HCT116 (cell line): ENCODE measurements at places on chromosomes 5 and 9.

GRCh38 chr5:141155540-141156374 lies 5.9 kb downstream of the PCDHB6 start:
- H3K4me3 ChIP-seq = no peak overlapping the region
- H3K27ac ChIP-seq = no peak overlapping the region
- H3K36me3 ChIP-seq = no peaks in the 10 kb centered on the region
- H3K4me1 ChIP-seq = no peaks in the 10 kb centered on the region

- no peaks in the 10 kb centered on the region for H3K36me3 ChIP-seq
- no peak for DNase-seq
- H3K27ac ChIP-seq = peak overlapping the region; percentile 61; the same call in 1 of the 2 replicates
Measured at GRCh38 chr5:61332358-61332749, 296 bp downstream of the ZSWIM6 start.

GRCh38 chr9:132283165-132283564 lies 71.6 kb downstream of the SETX start:
- peaks cover 78% of the 10 kb centered on the region for H3K36me3 ChIP-seq
- no peaks in the 10 kb centered on the region for H3K4me1 ChIP-seq
- H3K4me3 ChIP-seq = no peak overlapping the region
- no peak for DNase-seq

DNA sequence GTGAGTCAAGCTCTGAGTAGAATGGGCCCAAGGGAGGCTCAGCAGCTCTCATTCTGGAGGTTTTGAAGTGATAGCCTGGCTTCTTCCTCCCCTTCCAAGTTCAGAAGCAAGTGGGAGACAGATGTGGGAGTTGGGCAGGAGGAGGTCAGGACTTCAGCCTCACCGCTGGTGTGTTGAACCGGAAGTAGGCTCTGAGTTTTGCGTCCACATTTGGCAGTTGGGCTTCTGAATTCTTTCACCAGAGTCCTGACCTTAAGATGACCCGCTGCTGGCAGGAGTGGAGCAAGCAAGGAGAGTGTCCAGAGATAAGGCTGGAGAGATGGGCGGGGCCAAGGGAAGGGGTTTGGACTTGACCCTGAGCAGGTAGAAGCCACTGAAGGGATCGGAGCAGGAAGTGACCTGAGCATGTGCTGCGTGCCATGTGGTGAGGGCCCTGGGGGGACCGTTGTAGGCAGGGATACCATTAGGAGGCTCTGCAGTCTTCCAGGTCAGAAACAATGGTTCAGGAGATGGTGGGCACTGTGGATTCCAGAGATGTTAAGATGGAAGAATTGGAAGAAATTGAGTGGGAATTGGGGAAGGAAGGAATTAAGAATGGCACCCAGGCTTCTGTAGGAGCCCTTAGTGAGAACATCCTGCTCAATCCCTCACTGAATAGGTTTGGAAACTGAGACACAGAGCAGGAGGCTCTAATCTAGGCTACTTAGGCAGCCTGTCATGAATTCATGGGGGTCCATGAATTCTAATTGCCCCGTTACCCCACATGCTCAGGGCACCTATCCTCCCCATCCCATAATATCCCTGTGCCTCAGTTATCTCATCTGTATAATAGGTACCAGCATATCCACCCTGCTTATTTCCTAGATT lies 25.9 kb downstream of the GALNT12 start:
- no peak for DNase-seq
- H3K4me1 ChIP-seq = no peaks in the 10 kb centered on the region
- no peak overlapping the region for H3K27ac ChIP-seq
- peaks cover 6% of the 10 kb centered on the region; the same call in 1 of the 2 replicates for H3K36me3 ChIP-seq
- H3K4me3 ChIP-seq = no peak overlapping the region

DNA sequence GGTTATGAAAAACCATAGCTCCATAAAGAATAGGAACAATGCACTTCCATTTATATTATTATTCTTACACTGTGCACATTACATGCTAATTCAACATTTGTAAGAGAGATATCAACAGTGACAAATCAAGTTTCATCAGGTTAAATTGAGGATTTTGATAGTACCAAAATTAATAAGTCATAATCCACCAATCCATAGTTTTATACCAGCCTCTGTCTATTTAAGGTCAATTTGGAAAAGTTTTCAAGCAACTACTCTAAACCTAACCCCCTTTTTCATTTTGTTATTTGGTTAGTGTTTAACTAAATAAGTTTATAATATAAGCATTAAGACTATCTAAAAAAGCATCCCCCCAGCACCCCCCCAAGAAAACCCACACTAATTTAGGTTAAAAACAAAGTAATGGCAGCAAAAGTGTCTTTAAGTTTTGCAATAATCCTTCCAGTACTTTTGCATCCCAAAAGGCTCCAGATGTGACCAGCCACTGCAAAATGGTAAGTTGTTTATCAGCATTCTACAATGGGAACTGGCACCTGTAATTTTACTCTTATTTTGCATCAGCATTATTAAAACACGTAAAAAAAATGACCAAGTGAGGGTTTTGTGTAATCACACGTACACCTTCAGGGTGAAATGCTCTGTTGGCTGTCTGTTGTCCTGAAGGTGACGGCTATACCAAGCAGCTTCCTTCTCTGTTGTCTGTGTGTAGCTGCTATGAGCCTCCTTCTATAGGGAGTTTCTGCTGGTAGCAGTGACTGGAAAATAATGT lies 36.8 kb upstream of the SSBP2 start:
- no peaks in the 10 kb centered on the region for H3K36me3 ChIP-seq
- no peak overlapping the region for H3K27ac ChIP-seq
- no peak overlapping the region for H3K4me3 ChIP-seq
- DNase-seq = no peak
- peaks cover 9% of the 10 kb centered on the region for H3K4me1 ChIP-seq
- H3K27me3 ChIP-seq = no peaks in the 10 kb centered on the region

DNA sequence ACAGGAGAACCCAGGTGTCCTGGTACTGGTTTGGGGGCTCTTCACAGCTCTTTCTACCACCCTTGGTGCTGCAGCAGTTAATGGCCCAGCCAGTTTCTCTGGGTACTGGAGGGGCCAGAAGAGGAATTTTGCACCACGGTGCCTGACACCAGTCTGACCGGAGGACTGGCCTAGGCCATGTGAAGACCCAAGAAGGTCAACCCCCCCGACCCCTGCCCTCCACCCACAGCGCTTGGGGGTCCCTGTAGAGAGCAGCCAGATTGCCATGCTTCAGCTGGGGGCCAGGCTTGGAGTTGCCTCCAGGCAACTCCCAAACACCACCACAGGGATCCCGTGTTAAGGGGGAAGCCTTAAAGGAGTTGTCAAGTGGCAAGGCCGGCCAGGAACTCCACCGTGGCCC lies 6.2 kb downstream of the ARSI start:
- no peaks in the 10 kb centered on the region for H3K27me3 ChIP-seq
- H3K36me3 ChIP-seq = no peaks in the 10 kb centered on the region
- no peak overlapping the region for H3K27ac ChIP-seq
- no peak for DNase-seq
- H3K4me1 ChIP-seq = peaks cover 8% of the 10 kb centered on the region; the same call in 1 of the 2 replicates

GRCh38 chr5:93874080-93874479 lies 132.7 kb upstream of the POU5F2 start:
- no peaks in the 10 kb centered on the region; the same call in 1 of the 2 replicates for H3K4me1 ChIP-seq
- no peak for DNase-seq
- no peaks in the 10 kb centered on the region for H3K27me3 ChIP-seq
- no peak overlapping the region for H3K27ac ChIP-seq
- no peaks in the 10 kb centered on the region for H3K36me3 ChIP-seq

GRCh38 chr9:37640246-37640645 lies 10.5 kb upstream of the FRMPD1 start:
- H3K4me3 ChIP-seq = no peak overlapping the region
- H3K27me3 ChIP-seq = peaks cover 25% of the 10 kb centered on the region
- H3K27ac ChIP-seq = no peak overlapping the region
- DNase-seq = no peak

DNA sequence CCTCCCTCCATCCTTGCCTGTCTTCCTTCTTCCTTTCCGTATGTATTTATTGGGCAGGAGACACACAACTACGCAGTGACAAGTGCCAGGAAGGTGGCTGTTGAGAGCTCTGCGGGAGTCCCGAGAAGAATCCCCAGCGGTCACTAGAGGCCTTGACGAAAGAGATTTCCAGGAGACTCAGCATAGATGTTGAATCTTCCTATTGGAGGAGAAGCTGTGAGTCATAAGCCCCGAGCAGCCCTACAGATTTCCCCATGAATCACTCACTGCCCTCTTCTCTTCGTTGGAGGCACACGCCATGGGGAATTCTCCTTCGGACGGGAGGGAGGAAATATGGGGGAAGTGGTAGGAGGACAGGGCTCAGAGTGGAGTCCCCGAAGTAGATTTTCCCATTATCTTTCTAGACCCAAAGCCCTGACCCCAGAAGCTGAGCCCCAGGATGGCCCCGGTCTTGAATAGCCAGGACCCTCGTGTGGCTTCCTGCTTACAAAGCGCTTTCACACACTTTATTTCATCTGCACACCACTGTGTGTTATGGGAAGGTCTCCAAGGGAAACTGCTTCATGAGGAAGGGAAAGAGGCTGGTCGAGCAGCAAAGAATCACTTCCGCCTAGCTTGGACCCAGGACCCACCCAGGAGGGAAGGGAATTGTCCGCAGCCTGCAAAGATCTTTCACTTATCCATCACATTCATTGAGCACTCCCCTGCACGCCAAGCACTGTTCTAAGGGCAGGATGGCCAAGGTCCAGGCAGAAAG lies 12.7 kb downstream of the DUSP1 start:
- H3K27me3 ChIP-seq = no peaks in the 10 kb centered on the region
- H3K27ac ChIP-seq = no peak overlapping the region
- H3K36me3 ChIP-seq = no peaks in the 10 kb centered on the region
- DNase-seq = no peak
- H3K4me1 ChIP-seq = no peaks in the 10 kb centered on the region; the same call in 1 of the 2 replicates

GRCh38 chr5:92435781-92436180 lies 1052.7 kb upstream of the ARRDC3 start:
- no peaks in the 10 kb centered on the region for H3K27me3 ChIP-seq
- no peaks in the 10 kb centered on the region for H3K4me1 ChIP-seq
- H3K4me3 ChIP-seq = no peak overlapping the region
- no peaks in the 10 kb centered on the region for H3K36me3 ChIP-seq

GRCh38 chr5:50623666-50624065 lies 42.8 kb upstream of the PARP8 start:
- no peak overlapping the region for H3K27ac ChIP-seq
- H3K4me1 ChIP-seq = no peaks in the 10 kb centered on the region
- H3K4me3 ChIP-seq = no peak overlapping the region
- no peaks in the 10 kb centered on the region for H3K27me3 ChIP-seq

GRCh38 chr5:87899208-87899661 lies 369.4 kb downstream of the TMEM161B start:
- H3K4me3 ChIP-seq = no peak overlapping the region
- DNase-seq = no peak
- no peak overlapping the region for H3K27ac ChIP-seq
- no peaks in the 10 kb centered on the region for H3K4me1 ChIP-seq
- no peaks in the 10 kb centered on the region for H3K36me3 ChIP-seq

DNA sequence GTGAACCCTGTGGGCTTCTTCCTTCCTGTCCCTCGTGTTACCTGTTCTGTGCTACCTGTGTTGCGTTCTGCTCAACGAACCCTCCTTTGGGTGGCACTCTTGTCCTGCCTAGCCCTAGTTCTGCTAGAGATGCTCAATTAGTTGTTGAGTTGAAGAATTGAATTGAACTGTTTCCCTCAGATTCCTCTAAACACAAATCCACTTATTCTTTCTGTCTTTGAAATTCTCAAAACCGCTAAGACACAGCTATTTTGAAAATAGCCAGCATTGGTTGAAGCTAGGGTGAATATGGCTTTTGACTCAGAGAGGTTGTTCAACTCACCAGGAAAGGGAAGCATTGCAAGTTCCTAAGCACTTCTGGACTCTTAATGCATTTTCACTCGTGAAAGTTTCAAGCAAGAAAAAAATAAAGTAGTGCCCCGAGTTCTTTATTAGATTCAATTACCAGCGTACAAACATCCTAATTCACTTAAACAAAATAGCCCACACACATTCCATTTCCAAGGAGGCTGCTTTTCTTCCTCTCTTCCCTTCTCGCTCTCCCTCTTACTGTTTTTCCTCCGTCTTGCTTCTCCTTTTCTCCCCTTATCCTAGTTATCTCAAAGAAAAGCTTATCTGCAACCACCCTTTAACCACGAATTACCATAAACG lies 642 bp upstream of the ITGA1 start:
- peak; percentile 50 for DNase-seq
- H3K27me3 ChIP-seq = no peaks in the 10 kb centered on the region
- H3K4me3 ChIP-seq = peak overlapping the region; percentile 50
- no peak overlapping the region for H3K27ac ChIP-seq
- H3K36me3 ChIP-seq = no peaks in the 10 kb centered on the region

DNA sequence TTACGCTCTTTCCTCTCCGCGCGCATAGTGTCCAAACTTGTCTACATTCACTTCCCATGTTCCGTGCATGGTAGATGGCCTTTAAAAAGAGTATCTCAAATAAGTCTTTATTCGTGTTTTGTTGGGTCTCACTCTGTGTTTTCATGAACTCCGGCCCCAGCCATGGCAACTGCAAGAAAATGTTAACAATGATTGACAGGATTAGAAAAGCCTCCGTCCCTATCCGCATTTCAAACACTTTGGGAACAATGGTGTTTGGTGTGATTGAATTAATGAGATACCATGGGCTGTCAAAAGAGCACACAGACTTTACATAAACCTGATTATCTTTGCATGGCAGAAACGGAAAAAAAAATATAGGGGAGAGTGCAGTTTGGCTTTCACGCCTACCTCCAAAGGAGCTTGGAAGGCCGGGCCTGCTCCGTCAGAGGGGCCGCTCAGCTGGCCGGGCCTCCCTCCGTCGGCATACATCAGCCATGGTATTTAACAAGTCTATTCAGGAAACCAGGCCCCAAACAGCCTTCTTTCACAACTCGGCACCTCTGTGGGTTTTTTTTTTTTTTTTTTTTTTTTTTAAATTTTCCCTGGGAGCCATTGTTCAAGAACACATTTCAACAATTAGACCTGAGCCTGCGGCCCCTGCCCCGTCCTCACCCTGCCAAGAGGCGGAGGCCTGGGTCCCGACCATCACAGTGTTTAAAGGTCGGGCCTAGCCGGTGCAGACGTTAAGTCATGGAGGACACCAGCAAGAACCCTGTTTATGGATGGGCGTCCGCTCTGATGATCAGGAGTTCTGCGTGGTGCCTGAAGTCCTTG lies 323.8 kb upstream of the IRX4 start:
- no peaks in the 10 kb centered on the region for H3K4me1 ChIP-seq
- no peak overlapping the region for H3K27ac ChIP-seq
- H3K4me3 ChIP-seq = no peak overlapping the region
- no peak for DNase-seq
- H3K36me3 ChIP-seq = no peaks in the 10 kb centered on the region
- H3K27me3 ChIP-seq = peaks cover 4% of the 10 kb centered on the region

- H3K27me3 ChIP-seq = no peaks in the 10 kb centered on the region
- no peak overlapping the region for H3K4me3 ChIP-seq
- no peak for DNase-seq
- H3K36me3 ChIP-seq = no peaks in the 10 kb centered on the region
- no peak overlapping the region for H3K27ac ChIP-seq
- H3K4me1 ChIP-seq = no peaks in the 10 kb centered on the region
Measured at GRCh38 chr5:107968406-107968843, 297.7 kb upstream of the EFNA5 start.
